Hematopoietic multipotent progenitor cell (in vitro differentiated cells): ENCODE measurements at places on chromosomes 7 and 10. TPM values are rescaled to one million over a fixed set of nuclear protein-coding genes. Genes with fewer than 3 reads are reported as not detected.

- no peak for DNase-seq
These were observed 170.9 kb upstream of the RHEB start for GRCh38 chr7:151690606-151691005.

- no peak for DNase-seq
These were observed 374.6 kb downstream of the GLRX3 start for GRCh38 chr10:130510755-130511154.

ZNF853 gene
- total RNA-seq, result 13.2 TPM

HDAC9 gene
- total RNA-seq, result 10.2 TPM
